GM06990 (cell line): ENCODE measurements at places on chromosomes 11 and 22.

- DNase-seq = no peak
Observed at GRCh38 chr11:130606178-130606577, 157.7 kb downstream of the ADAMTS15 start.

DNA sequence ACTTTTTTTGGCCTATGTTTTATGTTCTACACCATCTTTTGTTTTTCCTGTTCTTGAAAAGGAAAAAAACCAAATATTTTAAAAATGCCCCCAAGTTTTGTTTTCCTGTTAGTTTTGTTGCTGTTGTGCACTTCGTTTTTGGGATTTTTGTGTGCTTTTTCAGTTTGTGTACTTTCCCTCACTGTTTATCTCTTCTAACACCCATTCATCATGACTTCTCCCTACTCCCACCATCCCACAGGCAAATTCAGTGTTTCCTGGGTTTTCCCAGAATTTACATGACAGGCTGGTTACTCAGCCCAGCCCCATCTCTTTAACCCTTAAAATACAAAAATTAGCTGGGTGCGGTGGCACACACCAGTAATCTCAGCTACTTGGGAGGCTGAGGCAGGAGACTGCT, 15.6 kb downstream of the TMEM123 start:
- no peak for DNase-seq

GRCh38 chr11:91850533-91851275, 373.9 kb upstream of the FAT3 start:
- DNase-seq = no peak

DNA sequence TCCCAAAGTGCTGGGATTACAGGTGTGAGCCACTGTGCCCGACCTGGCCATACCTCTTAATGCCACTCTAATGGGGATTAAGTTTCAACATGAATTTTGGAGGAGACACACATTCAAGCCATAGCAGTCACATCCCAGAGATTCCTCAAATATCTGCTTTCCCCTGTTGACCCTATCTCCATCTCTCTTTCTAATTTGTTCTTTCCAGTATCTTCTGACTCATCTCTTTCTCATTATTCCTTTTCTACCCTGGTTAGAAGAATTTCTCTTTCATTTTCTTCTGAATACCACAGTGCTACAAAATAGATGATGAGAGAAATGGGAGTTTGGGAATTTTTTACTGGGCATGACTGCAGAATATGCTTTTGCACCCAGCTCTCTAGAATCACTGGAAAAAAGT, 5.1 kb downstream of the OR10V1 start:
- no peak for DNase-seq

- DNase-seq = no peak
Observed at GRCh38 chr22:39594411-39594810, 23.9 kb downstream of the CACNA1I start.
